ENCODE measurements at places on chromosomes 5 and 9. TPM values are rescaled to one million over a fixed set of nuclear protein-coding genes. Genes with fewer than 3 reads are reported as not detected.

IL4 gene
- total RNA-seq = not detected

HTR4 gene
- not detected for total RNA-seq

GPR150 gene
- total RNA-seq = 1.0 TPM

SOWAHA gene
- total RNA-seq = 0.16 TPM

GOLGA1 gene
- total RNA-seq = 7.2 TPM

NUTM2G gene
- total RNA-seq = not detected

CDK5RAP2 gene
- total RNA-seq = 34.7 TPM

LCN15 gene
- total RNA-seq = not detected

GPR151 gene
- total RNA-seq = not detected

FGD3 gene
- total RNA-seq = not detected

FAM151B gene
- 1.2 TPM for total RNA-seq

CKMT2 gene
- 1.6 TPM for total RNA-seq

BDP1 gene
- total RNA-seq = 11.3 TPM

LURAP1L gene
- 57.2 TPM for total RNA-seq

SPATA31D4 gene
- total RNA-seq = not detected

CCT5 gene
- total RNA-seq = 193 TPM

IFNA2 gene
- total RNA-seq = not detected

IQGAP2 gene
- 1.4 TPM for total RNA-seq

ALDH7A1 gene
- total RNA-seq = 24.4 TPM

FIBCD1 gene
- 4.7 TPM for total RNA-seq

SLC45A2 gene
- not detected for total RNA-seq

PDE4D gene
- total RNA-seq = 117 TPM

ERCC6L2 gene
- total RNA-seq = 37.0 TPM

MSX2 gene
- 3.7 TPM for total RNA-seq

SPINK7 gene
- total RNA-seq = not detected

TAF11L12 gene
- total RNA-seq = not detected

PHPT1 gene
- total RNA-seq = 101 TPM

PCDH12 gene
- 0.64 TPM for total RNA-seq

OTULINL gene
- 4.8 TPM for total RNA-seq

SCGB3A2 gene
- total RNA-seq = not detected

PCDHGA7 gene
- total RNA-seq = 0.65 TPM

NFIB gene
- 25.9 TPM for total RNA-seq

PCDHGB1 gene
- total RNA-seq = 2.2 TPM

ZNF883 gene
- total RNA-seq = 2.7 TPM

RMRP gene
- 5,375 TPM for total RNA-seq

SLC6A7 gene
- not detected for total RNA-seq

DNAH5 gene
- 1.7 TPM for total RNA-seq

GPX3 gene
- total RNA-seq = 35.0 TPM

QRFP gene
- total RNA-seq = not detected

TTC16 gene
- not detected for total RNA-seq

CREB3 gene
- total RNA-seq = 88.2 TPM

GFPT2 gene
- 25.4 TPM for total RNA-seq

LCN1 gene
- not detected for total RNA-seq

DPYSL3 gene
- 151 TPM for total RNA-seq

STK32A gene
- 0.24 TPM for total RNA-seq

QSOX2 gene
- total RNA-seq = 10.6 TPM

MAP1B gene
- 58.9 TPM for total RNA-seq

EQTN gene
- not detected for total RNA-seq

GRIN3A gene
- not detected for total RNA-seq

SHC3 gene
- 6.5 TPM for total RNA-seq

SLC4A9 gene
- total RNA-seq = not detected

MOB3B gene
- total RNA-seq = 3.8 TPM

HARS2 gene
- total RNA-seq = 23.9 TPM

COL5A1 gene
- 383 TPM for total RNA-seq

PIP5K1B gene
- total RNA-seq = not detected

ARSI gene
- total RNA-seq = 14.1 TPM

TOPORS gene
- total RNA-seq = 15.6 TPM

PRR16 gene
- total RNA-seq = 12.0 TPM

LHX6 gene
- total RNA-seq = 1.0 TPM

RRAGA gene
- total RNA-seq = 84.0 TPM
